ENCODE measurements at places on chromosomes 5 and 9. TPM values are rescaled to one million over a fixed set of nuclear protein-coding genes. Genes with fewer than 3 reads are reported as not detected.

Gene GLDC
- polyA plus RNA-seq, result 0.29 TPM

Gene NR5A1
- polyA plus RNA-seq, result not detected

Gene DMGDH
- 1.9 TPM for polyA plus RNA-seq

Gene TAF11L14
- polyA plus RNA-seq, result not detected

Gene TTLL11
- 3.4 TPM for polyA plus RNA-seq

Gene SPINK4
- polyA plus RNA-seq, result not detected

Gene PCDHB11
- polyA plus RNA-seq, result 0.48 TPM

Gene IRX2
- 0.20 TPM for polyA plus RNA-seq

Gene LOX
- polyA plus RNA-seq, result 8.4 TPM

Gene FAM151B
- 0.59 TPM for polyA plus RNA-seq

- DNase-seq, result no peak
These were observed 36.8 kb downstream of the SLC22A5 start for GRCh38 chr5:132406144-132406783.

DNA sequence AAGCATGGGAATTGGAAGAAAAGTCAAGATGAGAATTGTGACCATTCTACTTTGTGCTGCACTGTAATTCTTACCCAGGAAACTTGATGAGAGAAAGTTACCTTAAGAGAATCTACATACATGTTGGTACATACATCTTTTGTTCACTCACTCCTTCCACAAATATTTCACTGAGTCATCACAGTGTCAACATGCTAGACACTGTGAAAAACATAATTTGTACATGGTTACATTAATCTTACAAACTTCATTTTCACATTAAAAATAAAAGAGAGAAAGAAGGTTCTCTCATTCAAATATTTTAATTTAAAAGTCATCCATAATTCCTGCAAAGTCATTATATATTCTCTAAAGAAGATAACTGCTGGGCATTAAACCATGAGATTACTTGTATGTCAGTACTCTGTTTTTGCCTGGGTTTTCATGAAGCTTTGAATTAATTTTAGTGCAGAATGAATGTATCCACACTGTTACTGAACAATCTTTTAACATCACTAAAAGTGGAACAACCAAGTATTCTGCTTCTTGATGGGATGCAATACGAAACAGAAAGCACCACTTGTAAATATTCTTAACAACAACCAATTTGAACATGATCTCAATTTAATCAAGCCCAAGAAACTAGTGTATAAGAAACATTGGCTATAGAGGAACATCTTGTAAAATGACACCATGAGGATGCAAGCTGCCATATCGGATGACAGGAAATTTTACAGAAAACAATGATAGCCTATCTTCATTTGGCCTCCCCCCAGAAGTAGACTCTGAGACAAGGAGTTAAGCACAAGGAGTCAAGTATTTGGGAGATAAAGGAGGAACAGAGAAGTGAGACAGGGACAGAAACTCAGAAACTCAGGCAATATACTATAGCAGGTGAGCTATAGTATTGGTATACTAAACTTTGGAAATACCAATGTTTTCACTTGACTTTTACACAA lies 28.4 kb downstream of the ERP44 start:
- no peak for DNase-seq

DNA sequence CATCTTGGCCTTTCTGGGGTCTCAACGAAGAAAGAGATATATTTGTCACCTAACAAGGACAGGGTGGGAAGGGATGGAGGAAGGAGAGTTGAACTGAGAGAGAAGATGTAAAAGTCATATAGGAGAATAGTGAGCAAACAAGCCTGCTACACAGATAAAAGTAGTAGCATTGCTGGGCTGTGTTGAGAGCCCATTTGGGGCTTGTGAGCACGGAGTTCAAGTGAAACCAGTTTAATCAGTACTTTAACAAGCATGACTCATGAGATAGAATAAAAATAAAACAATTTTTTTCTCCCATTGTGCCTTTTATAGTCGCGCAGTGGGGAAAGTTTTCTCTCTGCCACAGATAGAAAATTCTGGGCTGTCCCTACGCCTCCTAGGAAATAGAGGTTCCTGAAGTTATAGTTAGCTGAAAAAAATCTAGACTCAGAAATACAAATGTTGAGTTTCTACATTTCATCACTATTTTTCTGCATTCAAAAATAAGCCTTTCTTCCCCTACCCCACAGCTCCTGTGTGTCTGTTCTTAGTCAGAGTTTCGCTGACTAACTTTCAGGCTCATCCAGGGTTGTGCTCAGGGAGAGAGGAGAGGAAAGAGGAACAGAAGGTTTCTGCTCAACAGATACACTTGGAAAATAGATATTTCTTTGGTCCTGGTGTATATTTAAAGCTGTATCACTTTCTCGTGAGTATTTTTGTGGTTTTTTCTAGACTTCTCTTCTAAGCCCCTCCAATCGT lies 395.8 kb upstream of the ADAMTSL1 start:
- DNase-seq, result no peak

DNA sequence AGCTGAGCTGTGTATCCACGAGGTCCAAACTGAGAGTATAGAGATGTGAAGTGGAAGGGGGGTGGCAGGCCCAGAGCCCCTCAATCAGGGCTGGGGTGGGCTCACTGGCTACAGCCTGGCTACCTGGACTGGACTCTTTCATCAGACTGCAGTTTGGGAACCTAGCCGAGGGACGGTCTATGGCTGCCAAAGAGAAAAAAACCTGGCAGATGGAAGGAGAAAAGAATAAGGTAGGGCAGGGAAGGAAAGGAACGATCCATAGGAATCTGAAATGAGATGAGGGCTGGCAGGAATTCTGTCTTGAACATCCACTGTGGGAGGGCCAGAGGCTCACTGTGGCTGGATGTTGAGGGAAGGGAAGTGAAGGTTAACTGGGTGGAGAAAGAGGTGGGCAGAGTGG lies 224.4 kb upstream of the PANK3 start:
- DNase-seq, result no peak

DNA sequence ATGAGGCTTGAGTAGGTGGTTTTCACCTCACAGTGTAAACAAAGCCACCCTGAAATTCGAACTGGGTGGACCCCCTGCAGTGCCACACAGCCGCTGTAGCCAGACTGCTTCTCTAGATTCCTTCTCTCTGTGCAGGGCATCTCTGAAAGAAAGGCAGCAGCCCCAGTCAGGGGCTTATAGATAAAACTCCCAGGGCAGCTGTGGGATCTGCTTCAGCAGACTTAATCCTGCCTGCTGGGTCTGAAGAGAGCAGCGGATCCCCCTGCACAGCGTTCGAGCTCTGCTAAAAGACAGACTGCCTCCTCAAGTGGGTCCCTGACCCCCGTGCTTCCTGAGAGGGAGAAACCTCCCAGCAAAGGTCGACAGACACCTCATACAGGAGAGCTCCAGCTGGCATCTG lies 71.4 kb downstream of the CARTPT start:
- no peak for DNase-seq

DNA sequence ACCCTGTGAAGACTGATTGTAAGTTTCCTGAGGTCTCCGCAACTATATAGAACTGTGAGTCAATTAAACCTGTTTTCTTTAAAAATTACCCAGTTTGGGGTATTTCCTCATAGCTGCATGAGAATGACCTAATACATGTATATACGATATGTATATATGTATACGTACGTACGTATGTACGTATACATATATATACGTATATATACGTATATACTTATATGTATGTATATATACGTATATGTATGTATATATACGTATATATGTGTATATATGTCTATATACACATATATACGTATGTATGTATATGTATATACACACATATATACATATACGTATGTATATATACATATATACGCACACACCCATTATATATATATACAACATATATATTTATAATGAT lies 1153.0 kb upstream of the CDH18 start:
- no peak for DNase-seq

GRCh38 chr5:69010476-69010875 lies 83.3 kb upstream of the SLC30A5 start:
- DNase-seq, result no peak

- DNase-seq, result no peak
These were observed 47.5 kb upstream of the TLE4 start for GRCh38 chr9:79524266-79524665.

DNA sequence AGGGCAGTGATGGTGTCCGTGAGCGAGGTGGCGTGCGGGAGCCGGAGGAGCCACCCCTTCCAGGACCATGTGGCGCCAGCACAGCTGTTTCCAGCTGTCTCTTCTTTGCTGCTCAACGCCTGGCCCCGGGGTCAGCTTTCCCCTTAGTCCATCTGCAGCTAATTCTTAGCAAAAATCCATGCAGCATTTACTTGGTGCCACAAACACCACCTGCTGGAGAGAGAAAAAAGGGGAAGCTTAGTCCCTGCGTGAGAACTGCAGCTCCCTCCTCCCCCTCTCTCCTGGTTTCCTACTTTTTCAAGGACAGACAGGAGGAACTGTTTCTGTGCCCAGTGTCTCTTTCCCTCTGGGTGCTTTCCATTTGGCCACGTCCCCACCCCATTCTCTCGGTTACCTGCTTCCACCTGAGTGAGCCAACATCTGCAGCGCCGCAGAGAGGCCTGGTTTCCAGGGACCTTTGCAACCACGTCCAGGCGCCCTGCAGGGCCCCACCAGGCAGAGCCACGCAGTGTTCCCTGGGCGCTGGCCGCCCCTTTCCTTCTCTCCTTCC lies 3.4 kb downstream of the SLC6A19 start:
- DNase-seq, result peak; percentile 57

DNA sequence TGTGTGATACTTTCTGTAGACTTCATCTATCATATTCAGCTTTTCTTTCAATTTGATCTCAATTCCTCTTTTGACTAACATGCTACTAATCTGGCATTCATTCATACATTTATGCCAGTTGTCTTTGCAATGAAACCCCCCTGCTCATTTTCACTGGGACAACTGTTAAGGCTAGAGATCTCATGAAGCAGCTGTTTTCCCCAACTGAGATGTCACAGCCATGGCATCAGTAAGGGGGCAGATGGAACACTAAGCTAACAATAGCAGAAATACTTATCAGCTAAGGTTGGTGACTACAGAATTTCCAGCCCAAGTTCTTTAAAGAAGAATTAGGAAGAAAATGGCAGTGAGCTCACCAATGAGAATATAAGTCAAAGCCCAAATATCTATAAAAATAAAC lies 9.4 kb downstream of the TMED7 start:
- no peak for DNase-seq

DNA sequence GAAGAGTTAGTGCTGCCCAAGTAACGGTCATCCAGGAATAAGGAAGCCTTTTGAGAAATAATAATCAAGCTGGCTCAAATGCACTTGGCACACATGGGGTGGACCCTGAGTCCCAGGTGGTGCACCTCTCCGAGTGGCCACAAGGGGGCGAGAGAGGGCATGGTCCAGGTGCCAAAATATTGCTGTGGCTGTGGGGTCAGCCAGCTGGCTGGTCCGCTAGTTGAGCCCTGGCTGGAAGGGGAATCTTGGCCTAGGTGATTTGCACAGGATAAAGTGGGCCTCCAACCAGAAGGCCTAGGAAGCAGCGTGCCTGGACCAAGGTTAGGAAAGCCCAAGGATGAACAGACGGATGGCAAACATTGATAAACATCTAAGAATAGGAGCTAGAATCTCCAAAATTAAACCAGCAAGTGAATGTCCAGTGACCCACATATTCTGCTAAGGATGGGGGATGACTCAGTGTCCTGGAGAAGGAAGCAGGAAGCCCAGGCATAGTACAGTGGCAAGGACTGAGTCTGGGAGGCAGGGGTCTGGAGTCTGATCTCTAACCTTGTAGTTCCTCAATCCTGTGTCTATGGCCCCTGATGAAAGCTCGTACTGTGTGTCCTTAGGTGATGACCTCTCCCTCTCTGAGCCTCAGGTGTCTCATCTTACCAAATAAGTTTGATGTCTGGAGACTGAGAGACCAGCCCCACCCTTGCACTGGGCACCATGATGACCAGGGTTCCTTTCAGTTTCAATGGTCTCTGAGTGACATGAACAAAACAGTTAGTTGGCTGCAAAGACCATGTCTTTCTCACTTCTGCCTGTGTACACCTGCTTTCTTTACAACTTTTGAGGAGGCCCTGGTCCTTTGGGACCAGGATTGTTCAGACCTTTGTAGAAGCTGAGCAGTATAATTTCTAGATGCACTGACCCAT lies 19.2 kb upstream of the SHB start:
- peak; percentile 89 for DNase-seq

- peak; percentile 55 for DNase-seq
These were observed 49.7 kb upstream of the NKD2 start for GRCh38 chr5:958701-959571.
